Anterior cingulate cortex (tissue), 58 donors: ENCODE measurements at places on chromosomes 12 and 14.

- DNase-seq = no peak
Measured at GRCh38 chr12:39000370-39000769, 95.0 kb upstream of the CPNE8 start.

DNA sequence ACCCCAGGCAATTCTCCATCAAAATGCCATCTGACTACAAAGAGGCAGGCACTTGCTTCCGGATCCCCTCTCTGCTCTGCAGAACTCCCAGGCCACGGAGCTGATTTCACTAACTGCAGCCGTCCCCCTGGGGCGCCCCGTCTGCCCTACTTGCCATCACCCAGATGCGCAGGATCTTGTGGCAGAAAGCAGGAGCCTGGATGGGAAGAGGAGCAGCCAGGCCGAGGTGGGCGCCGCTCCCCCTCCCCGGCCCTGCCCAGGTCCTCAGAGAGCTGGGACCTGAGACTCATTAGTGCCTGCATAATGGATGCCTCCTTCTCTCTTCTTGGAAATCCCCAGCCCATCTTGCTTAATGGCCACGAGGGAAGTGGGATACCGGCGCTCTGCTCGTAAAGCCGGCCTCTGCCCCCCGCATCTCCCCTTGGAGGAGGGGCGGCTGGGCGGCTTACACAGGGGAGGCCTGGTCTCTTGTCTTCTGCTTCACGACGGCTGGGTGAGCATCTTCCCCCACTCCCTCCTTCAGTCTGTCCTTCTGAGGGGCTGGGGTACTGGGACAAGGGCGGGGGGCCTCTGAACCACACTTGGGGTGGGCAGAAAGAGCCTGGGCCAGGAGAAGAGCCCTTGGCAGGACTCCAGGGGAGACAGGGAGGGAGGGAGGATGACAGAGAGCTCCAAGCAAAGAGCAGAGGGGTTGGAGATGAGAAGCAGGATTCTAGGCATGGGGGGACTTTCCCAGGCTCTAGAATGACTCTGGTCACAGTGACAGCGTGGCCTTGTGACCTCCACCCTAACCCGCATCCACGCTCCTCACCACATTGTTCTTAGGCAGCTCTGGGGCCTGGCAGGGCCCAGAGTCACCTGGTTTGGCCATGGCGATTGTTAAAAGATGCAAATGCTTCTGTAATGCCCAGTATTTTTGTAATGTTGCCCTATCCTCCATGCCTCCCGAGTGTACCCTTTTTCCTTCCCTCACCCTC lies 19.4 kb upstream of the EML1 start:
- DNase-seq = no peak

DNA sequence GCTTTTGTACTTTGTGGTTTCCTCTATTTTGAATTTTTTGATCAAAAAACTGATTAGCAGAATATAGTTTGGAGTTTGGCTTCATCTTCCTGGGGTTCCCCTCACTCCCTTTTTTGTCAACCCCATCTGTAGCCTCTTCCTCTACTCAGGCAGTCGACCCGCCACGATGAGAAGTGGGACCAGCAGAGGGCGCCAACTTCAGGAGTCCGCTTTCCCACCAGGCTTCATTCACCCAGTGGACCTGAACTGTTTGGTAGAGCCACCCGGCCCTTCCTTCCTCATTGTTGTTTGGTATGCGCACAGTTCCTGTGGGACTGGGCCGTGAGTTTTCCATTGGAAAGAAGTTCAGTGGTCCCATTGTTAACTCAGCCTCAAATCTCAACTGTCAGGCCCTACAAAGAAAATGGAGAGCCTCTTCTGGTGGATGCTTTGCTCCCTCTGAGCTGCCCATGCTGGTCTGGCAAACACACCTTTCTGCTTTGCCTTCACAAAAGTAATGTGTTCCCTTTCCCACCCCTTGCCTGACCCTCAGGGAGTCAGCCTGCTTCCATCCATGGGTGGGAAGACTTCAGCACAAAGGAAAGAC lies 21.7 kb downstream of the TMBIM6 start:
- peak; percentile 14 for DNase-seq

DNA sequence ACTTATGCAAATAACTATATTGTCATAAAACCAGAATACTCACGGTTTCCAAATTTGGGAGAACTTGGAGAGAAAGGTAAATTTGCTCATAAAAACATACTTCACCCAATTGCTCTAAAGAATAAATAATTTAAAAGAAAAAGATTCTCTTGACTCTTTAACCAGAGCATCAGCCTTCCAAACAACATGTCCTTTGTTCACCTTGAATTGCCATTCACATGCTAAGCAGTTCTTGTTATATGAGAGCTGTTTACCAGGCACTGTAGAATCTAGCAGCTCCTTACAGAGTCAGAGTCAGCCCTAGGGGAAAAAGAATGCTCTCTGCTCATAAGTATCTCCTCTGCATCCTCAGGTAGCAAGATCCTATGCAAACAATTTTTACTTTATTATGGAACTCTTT lies 10.2 kb downstream of the SLCO1A2 start:
- no peak for DNase-seq

DNA sequence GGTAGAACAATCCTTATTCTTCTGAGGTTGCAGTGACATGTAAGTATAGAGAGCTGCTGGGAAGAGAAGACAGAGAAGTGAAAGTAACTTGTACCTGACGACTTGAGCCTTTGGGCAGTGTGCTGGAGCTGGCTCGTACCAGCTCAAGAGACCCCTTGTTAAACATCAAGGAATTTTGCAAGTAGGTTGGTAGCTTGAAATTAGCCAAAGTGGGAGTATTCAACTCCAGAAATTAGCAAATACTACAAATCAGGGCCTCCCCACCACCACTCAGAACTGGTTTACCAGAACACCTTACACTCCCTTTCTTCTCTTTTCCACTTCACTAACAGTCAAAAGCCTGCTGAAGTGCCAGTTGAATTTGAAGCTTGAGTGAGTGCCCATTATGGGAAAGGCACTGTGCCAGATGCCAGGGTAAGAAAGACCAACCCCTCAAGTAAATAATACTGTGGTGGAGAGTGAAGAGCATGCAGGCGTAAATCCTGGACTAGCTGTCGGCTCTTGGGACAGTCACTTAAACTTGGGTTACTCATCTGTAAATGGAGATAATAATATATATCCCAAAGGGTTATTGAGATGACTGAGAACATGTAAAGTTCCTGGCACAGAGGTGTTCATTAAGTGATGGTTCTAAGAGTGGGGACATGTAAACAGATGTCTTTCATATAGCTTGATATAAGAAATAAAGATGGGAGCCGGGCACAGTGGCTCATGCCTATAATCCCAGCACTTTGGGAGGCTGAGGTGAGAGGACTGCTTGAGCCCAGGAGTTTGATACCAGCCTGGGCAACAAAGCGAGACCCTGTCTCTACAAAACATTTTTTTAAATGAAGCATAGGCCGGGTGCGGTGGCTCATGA lies 27.0 kb upstream of the EID3 start:
- DNase-seq = no peak

DNA sequence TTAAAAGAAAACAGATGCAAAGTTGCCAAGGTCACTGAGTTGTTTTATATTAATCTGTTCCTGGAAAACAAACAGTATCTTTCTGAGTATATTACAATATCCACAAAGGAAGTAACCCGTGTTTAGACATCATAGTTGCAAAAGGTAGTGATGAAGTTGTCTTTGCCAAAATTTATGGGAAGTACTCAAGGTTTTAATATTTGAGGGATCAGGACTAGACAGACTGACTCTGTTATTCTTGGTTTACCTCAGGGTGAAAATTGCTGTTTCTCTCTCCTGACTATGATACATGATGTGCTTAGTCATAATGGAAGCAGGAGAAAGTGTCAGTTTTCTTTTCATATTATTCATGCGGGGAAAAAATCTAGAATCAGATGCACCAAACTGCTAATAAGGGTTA lies 28.3 kb downstream of the TMEM233 start:
- no peak for DNase-seq

GRCh38 chr14:29687866-29688265 lies 239.8 kb downstream of the PRKD1 start:
- DNase-seq = no peak

GRCh38 chr12:7782055-7782454 lies 7.1 kb upstream of the NANOG start:
- no peak for DNase-seq

GRCh38 chr12:71447691-71448132 lies 8.1 kb downstream of the LGR5 start:
- DNase-seq = no peak

DNA sequence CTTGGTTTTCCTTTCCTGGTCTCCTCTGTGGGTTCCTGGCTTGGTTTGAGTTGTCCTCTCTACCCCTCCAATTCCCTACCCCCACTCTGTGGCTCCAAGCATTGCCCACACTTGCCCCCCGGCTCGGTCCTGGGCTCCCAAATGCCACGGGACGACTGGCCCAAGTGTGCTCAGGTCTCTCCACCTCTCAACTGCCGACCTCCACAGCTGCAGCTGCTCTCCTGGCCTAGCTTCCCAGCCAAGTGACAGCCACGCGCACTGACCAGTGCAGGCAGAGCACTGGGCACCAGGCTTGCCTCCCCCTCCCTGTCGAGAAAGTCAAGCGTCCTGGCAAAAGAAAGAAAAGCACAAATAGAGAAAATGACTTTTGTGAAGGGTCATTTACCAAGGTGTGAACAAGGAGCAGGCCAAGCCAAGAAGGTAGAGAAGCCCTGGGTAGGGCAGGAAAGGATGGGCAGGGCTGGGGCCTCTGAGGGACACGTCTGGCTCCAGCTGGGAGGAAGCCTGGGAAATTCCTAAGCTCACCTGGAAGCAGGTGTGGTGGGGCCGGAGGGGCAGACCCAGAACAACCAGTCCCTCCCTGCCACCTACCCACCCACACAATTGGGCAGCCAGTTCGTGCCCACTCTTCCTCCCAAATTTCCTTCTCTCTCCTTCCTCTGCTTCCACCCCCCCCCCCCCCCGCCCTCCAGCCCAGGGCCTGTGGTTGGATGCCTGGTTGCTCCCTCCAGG lies 1.8 kb upstream of the CEP170B start:
- no peak for DNase-seq

DNA sequence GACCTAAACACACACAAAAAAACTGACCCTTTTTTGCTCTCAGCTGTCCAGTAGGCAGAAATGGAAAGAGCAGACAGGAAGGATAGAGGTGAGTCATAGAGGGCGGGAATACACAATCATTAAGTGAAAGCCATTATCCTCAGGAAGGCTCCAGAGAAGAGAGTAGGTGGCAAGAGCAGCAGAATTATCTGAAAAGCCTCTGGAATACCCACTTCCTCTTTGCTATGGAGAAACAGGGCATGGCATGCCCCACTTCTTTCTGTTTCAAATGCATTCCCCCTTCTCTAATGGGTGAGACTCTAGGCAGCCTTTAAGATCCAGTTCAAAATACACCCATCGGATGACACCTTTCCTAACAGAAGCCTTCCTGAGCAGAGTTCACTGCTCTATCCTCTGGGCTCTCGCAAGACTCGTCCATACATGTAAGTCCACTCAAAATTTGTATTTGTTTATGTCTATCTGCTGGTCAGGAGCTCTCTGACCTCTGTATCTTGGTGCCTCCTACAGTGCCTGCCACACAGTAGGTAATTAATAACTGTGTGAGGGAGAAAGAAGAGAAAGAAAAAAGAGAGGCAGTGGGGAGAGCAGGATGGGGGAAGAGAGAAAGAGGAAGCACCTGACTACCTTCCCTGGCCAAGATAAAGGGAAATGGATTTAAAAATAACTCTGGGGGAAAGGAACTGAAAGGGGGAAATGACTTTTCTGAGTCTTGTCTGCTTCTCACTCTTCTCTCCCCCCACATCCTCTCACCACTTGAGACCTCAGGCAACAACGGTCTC lies 8.5 kb downstream of the KLHL33 start:
- no peak for DNase-seq

DNA sequence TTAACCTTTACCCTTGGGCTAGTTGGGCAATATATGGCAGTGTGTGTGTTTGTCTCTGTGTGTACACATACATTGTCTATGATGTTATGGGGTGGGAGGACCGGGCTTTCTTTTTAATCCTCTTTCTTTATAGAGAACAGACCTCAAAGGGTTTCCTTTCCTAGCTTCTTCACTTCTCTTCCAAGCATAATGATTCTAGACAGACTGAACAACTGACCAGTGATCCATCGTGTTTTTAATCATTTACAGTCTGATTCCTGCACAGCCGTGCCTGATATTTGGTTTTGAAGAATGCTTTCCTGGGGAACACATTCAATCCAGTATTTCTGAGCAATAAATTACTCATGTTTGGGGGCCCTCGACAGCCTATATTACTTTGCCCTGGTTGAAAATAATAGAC lies 481.1 kb upstream of the DCN start:
- DNase-seq = no peak

GRCh38 chr12:102673606-102674005 lies 193.2 kb upstream of the IGF1 start:
- no peak for DNase-seq
